ENCODE measurements at places on chromosomes 12 and 14.

GRCh38 chr12:21296348-21296747 is 38.4 kb downstream of the SLCO1A2 start:
- DNase-seq, result no peak

GRCh38 chr14:76647697-76648298 is 113.5 kb upstream of the VASH1 start:
- peak; percentile 80 for DNase-seq

- no peak for DNase-seq
Observed at GRCh38 chr14:90658541-90658967, 157.7 kb downstream of the TTC7B start.

DNA sequence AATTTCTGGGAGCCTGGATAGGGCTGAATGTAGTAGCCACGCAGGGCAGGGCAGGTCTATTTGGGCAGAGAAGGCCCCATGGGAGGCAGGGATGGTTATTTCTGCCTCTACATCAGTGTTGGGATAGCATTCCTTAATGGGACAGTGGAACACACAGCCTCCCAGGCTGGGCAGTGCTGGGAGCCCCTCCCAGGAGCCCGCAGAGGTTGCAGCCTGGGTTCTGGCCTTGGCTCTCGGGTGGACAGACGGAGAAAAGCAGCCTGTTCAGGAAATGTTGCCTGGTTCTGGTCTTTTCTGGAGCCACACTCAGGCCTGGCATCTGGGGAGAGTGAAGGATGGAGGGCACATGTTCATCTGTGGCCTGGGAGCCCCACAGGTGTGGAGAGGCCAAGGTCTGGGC is 479 bp upstream of the NOS1 start:
- no peak for DNase-seq

GRCh38 chr12:32983968-32984367 is 87.4 kb upstream of the PKP2 start:
- no peak for DNase-seq

- no peak for DNase-seq
Observed at GRCh38 chr12:13161172-13161571, 35.4 kb upstream of the EMP1 start.

DNA sequence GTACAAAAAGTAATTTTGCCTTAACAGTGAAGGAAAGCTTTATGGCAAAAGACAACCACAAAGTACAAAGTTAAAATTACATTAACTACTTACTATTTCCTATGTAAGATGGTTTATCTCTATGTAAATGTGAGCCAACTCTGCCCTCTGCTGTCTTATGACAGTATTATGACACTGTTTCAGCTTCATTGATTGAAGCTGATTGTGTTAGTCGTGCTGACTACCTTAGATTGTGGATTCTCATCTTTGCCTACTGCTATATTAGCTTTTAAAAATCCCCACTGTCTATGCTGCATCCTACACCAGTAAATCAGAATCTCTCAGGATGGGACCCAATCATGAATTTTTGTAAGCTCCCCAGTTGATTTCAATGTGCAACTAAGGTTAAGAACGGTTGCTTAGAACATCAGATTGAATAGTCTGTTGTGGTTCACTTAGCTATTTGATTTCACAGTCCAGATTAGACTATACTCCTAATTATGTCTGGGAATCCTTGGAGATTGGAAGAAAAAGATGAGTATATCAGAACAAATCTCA is 12.2 kb upstream of the SPTB start:
- DNase-seq, result no peak

GRCh38 chr14:99321236-99321925 is 49.4 kb upstream of the BCL11B start:
- no peak for DNase-seq

DNA sequence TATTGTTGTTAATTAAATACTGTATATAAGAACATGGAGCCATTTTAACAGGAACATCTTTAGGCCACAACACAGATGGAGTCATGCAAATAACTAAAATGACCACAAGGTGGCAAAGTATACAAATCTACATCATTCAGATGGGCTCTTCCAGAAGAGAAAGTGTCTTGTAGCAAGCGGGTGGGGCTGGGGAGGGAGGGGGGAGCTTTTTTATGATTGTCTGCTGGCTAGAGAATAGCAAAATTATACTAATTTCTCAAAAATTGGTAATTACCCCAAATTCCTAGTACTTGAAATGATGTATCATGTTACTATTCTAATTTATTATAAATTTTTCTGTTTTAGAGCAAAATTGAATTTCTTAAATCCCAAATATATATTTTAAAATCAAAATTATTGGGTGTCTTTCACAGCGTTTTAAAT is 378.7 kb downstream of the PRKD1 start:
- DNase-seq, result peak; percentile 72

DNA sequence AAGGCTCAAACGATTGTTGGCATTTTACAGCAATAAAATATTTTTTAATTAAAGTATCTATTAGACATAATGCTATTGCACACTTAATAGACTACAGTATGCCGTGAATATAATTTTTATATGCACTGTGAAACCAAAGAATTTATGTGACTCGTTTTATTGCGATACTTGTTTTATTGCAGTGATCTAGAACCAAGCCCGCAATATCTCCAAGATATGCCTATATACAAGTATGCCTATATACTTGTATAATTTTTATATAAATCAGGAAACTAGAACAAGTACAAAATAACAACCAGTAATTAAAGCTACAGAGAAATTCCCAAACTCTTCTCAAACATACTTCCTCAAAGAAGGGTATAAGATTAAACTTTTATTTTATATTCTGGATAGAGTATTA is 31.3 kb downstream of the EEA1 start:
- DNase-seq, result no peak

GRCh38 chr14:20419419-20419818 is 6.1 kb upstream of the TEP1 start:
- DNase-seq, result no peak

DNA sequence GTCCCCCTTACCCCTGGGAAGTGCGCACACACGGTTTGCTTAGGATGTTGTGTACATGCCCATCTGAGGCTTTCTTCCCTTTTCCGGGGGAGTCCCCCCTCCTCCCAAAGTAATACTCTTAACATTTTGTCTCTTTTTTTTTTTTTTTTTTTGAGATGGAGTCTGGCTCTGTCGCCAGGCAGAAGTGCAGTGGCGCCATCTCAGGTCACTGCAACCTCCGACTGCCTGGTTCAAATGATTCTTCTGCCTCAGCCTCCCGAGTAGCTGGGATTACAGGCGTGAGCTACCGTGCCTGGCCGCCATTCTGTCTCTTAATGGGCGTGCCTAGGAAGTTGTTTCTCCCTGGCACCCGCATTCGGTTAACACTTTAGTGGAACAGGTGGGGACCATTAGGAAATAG is 4.5 kb upstream of the GMFB start:
- DNase-seq, result no peak

GRCh38 chr12:78580296-78580695 is 284.3 kb upstream of the SYT1 start:
- DNase-seq, result peak; percentile 34

DNA sequence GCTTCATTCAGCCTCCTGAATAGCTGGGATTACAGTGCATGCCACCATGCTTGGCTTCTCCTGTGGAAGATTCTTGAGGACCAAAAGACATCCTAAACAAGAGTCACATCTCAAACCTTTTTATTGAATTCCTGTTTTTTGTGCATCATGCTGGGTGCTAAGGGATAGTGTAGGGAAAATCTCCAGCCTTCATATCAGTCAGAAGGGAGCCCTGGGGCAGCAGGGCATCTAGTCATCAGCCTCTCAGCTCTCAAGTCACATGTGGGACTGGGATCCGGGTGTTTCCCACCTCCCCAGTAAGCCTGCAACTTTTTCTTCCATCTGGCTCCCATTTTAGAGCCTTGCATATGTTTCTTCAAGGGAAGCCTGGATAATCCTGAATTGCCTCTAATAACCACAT is 25.1 kb upstream of the OASL start:
- no peak for DNase-seq

DNA sequence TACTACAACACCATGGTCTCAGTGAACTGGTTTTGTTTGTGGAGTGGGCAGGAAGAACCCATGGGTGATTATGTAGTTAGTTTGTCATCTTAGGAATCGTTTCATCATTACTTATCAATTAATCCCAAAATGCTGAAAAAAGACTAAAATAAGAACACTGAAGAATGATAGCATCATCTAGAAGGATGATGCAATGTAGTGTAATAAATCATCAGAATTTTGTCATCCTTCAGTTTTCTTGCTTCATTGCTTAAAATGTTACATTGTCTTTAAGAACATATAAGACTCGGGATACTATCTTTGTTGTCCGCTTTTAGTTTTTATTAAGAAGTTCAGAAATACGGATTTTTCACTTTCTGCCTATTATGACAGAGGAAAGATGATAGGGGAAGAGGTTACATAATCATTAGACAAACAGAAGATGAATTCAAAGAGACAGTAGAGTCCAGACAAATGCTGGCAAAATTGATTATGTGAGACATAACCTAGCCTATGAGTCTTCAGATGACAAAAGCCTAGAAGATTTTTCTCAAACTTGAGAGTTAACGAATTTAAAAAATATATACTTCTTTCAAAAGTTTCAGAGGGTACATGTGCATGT is 10.8 kb upstream of the SMOC1 start:
- DNase-seq, result no peak

All from kidney (tissue), 22 donors.